ENCODE measurements at places on chromosomes 3 and 15. TPM values are rescaled to one million over a fixed set of nuclear protein-coding genes. Genes with fewer than 3 reads are reported as not detected.

DNA sequence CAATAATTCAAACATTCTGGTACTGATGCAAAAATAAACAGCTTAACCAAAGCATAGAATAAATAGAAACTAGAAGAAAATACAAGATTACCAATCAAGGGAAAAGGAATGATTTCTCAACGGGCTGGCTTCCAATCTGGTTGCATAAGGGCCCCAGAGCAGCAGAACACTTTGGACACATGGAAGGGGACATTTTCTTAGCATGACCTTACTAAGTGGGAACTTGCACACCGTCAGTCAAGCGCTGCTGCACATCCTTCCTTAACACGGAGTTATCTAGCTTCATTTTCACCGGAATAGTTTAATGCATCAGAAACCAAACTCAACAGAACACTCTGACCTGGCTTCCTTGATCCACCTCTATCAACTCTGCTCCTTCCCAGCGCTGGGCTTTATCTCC lies 388.5 kb downstream of the VPS13C start:
- DNase-seq: no peak

GRCh38 chr3:111070772-111071256 lies 802 bp upstream of the NECTIN3 start:
- no peak for DNase-seq

- DNase-seq: no peak
These were observed 1603.5 kb downstream of the SI start for GRCh38 chr3:163474766-163475165.

RGMA gene
- 1.3 TPM for total RNA-seq

DNA sequence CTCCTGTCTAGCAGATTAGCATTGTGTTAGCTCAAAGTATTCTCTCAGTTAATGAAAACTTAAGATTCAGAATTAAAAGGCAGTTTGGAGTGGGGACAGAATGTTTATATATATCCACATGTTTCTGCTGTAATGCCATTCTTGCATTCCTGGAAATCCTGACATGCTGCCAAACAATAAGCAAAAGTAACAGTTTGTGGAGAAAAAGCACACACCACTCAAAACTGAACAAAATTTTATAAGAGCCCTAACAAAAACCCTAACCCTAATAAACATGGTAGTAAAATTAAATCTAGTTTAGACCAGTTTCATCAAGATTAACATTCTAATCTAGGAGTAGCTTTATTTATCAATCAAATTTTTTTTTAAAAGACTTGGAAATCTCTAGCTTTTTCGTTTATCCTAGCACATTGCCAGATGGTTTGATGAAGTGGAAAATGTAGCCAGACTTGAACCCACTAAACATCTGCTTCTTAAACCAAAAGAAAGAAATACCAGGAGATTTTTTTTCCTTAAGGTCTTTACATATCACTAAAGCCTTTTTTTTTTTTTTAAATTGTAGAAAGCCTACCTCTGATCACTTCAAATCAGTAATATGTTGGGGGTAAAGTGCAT lies 3.7 kb downstream of the TCAIM start:
- no peak for DNase-seq

GRCh38 chr15:34759992-34760391 lies 5.2 kb upstream of the GJD2 start:
- no peak for DNase-seq

DNA sequence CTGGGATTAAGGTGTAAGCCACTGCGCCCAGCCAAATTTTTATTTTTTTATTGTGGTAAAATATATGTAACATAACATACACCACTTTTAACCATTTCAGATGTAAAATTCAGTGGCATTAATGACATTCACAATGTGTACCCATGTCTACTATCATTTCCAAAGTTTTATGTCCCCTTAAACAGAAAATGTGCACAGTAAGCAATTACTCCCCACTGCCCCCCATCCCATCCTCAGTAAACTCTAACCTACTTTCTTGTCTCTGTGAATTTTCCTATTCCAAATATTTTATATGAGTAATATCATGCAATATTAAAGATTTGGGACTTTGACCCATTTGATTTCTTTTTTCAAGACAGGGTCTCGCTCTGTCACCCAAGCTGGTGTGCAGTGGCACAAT lies 14.6 kb upstream of the PRRT3 start:
- no peak for DNase-seq

DNA sequence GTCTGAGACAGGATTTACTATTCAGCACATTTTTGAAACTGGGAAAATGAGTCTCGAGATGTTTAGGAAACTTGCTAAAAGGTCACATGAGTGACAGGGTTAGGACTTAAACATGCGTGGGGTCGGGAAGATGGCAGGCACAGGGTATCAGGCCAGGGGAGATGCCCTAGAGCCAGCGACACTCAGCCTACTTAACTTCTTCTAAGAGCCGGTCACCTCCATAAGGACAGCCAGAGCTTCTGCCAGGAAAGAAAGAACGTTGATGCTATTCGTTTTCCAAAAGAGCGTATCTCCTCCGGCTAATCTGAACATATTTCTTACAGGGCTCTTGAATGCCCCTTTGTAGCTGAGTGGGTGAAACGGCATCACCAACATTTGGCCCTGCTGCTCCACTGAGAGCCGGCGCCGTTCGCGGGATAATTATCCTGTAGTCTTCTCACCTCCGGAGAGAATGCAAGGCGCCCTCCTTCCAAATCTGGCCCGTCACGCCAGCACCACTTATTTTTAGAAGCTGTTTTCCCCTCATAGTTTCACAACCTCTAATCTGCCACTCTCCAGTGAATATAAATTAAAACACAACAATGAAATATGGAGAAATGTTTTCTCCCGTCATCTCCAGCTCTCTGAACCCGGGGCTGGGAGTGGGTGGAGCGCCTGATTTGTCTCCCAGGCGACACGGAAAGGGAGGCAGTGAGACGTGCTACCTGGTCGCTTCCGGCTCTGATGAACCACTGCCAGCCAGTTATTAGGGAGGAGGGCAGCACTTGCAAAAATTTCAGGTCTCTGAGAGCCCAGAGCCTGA lies 58.5 kb downstream of the LIPC start:
- no peak for DNase-seq

SEMA3F gene
- total RNA-seq: 205 TPM

- no peak for DNase-seq
These were observed 31.3 kb upstream of the BLM start for GRCh38 chr15:90685591-90686434.

NRG4 gene
- 0.50 TPM for total RNA-seq

GRCh38 chr3:192884777-192885773 lies 32.6 kb downstream of the MB21D2 start:
- no peak for DNase-seq

DNA sequence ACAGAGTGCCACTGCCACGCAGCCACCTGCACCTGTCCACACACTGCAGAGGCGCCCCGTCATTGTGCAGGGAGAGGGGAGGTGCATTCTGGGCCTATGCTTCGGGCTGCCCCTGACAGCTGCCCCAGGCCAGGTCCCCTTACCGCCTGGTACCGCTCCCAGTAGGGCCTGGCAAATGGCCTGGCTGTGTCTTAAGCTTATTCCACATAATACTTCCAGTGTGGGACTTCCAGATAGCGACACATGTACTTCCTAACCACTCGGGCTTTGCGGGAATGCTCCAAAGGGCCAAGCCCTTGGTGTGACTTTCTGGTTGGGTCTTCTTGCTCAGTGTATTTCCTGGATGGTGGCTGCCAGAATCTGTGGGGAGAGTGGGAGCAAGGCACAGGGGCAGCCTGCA lies 254.3 kb upstream of the CHRNA7 start:
- no peak for DNase-seq

DNA sequence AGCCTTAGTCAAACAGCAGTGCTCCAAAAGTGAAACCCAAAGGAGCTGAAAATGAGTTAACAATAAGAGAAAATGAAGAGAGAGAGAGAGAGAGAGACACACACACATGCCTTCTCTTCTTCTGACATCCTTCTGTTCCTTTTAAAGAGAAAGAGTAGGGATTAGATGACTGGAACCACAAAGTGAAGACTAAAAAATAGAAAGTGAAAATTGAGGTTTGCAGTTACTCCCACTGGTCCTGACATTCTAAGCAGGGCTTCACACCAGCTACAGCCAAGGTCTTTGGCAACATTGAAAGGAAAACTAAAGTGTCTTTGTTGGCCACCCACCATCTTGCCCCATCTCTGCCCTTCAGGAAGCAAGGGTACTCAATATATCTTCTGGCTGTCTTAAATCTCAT lies 59.2 kb downstream of the USP50 start:
- no peak for DNase-seq

GRCh38 chr3:42683875-42684598 lies 1.3 kb upstream of the KLHL40 start:
- DNase-seq: no peak

SECISBP2L gene
- 36.7 TPM for total RNA-seq

OR5K2 gene
- total RNA-seq: not detected

DNA sequence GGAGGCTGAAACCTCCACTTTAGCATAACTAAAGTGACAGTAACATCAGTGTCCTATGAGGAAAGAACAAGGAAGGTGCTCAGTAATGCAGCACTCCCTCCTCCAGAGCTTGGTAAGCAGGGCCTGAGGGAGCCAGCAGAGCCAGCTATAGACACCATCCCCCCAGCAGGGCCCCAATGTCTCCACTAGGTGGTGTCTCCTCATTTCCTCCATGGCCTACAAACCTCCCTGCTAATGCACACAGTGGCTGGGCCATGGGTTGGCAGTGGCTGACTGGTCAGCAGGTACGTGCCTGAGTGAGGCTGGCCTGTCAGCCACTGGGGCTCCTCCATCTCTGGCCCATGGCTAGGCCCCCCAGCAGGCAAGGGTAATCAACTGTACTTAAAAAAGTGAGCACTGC lies 13.6 kb downstream of the MRPS25 start:
- DNase-seq: peak; percentile 78

EHHADH gene
- 7.2 TPM for total RNA-seq

CILP gene
- total RNA-seq: 0.19 TPM

- no peak for DNase-seq
These were observed 190.8 kb downstream of the ZNF621 start for GRCh38 chr3:40715551-40715950.

DNA sequence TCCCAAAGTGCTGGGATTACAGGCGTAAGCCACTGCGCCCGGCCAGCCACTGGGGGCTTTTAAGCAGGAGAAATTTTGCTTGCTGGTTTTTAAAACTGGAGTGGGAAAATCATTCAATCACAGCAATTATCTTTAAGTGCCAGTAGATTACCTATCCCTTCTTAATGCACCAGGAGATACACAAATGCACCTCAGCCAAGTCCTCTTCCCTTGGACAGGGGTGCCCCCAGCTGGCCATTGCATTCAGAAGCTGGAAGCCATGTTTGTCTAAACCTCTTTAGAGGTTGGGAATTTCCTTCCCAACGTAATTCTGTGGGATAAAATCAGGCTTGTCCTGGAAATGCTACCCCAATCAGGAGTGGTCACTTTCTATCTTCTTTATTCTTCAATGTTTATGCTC lies 26.6 kb downstream of the MIX23 start:
- DNase-seq: no peak

GRCh38 chr3:11651900-11652299 lies 8.2 kb upstream of the VGLL4 start:
- DNase-seq: no peak

DNA sequence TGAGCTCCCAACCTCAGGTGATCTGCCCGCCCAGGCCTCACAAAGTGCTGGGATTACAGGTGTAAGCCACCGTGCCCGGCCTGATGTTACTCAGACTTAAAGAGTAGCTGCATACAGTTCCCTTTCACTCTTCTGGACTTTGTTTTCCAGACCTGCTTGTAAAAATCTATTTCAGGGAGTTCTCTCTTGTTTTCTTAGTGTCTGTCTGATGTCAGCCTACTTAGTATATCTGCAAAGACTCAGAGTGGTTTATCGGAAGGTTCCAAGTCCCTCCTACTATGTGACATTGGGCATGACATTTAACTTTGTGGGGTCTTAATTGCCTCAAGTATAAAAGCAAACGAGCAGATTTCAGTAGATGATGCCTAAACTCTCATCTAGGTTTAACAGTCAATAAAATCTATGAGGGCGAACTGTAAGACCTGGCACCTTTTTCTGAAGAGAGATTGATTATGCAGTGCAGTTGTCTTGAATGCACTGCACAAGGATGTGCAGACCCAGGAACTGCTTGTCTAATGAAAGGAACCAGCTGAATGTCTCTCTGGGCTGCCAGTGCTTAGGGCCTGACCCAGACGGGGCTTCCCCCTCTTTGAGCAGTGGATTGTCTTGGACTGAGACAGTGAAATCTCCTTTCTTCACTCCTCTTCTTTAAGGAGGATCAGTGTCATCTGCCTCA lies 301.4 kb downstream of the PTPRG start:
- no peak for DNase-seq

- DNase-seq: no peak
These were observed 1082.2 kb downstream of the NAALADL2 start for GRCh38 chr3:175941352-175941751.

DNA sequence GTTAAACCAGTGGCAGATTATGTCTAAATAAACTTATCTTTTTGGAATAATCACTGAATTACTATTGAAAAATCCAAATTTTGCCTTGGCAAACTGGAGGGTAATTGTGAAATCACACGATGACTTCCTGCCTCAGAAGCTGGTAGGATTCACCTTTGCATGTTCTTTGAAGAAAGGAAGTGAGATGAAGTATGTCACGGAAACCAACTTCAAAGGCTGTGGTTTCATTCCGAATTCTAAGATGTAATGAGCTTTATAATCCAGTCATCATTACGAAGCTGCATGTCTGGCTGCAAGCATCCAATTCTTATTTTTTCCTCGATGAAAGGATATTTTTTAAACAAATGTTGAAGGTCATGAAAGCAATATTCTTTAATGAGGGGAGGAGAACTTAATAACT lies 15.0 kb upstream of the ZBED2 start:
- DNase-seq: no peak

- DNase-seq: no peak
These were observed 8.3 kb upstream of the CHRM5 start for GRCh38 chr15:33959844-33960548.

DNA sequence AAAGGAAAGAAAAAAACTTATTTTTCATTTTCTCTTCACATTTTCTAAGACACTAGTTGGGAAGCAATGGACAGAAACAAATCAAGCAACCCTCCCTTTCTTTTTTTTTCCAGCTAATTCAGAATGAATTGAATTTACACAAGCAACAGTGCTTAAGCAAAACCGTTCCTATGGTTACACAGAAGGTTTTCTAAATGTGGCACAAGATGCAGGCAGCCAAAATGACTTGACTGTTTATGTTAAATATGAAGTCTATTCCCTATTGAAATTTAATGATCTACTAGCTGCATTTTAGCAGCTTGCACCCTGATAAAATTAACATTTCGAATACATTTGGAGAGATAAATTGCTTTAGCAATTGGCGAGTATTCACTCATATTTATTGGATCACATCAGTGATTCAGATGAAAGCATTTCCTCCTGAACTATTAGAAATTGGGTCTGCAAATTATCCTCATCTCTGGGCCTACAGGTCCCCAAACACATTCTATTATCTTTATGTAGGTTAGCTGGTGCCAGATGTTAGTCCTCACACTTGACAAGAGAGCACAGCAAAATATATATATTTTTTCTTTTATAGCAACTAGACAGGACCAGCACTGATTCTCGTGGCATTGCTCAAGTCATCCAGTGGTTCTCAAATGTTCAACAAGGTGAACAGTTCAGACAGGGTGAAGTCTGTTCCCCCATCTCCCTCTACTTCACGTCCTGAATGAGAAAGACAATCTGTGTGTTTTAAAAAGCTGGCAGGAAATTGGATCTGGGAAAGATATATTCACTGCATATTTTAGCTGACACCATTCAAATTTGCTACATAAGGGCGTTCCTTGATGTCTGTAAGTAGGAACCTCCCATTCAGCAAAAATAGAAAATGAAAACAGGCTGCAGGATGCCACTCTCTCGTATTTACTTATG lies 463.6 kb upstream of the KCNMB2 start:
- DNase-seq: no peak

Data from spleen (tissue), 13 donors.